ENCODE measurements at places on chromosomes 4 and X.

DNA sequence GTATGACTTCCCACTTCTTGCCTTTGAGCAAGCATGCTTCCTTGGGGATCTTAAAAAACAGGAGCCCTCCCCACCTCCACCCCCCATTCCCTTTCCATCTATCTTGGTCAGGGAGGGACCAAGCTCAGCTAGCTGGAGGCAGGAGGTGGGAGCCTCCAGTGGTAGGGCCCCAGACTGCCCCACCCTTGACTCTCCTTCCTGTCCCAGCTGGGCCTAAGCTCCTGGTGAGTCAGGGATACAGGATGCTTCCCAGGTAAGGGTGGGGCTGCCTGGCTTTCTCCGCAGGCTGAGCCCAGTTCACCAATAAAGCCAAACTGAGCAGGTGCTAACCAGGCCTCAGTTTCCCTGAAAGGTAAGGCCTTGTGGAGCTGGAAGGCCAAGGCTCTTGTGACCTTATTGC lies 15.2 kb downstream of the EFNB1 start:
- DNase-seq: no peak

DNA sequence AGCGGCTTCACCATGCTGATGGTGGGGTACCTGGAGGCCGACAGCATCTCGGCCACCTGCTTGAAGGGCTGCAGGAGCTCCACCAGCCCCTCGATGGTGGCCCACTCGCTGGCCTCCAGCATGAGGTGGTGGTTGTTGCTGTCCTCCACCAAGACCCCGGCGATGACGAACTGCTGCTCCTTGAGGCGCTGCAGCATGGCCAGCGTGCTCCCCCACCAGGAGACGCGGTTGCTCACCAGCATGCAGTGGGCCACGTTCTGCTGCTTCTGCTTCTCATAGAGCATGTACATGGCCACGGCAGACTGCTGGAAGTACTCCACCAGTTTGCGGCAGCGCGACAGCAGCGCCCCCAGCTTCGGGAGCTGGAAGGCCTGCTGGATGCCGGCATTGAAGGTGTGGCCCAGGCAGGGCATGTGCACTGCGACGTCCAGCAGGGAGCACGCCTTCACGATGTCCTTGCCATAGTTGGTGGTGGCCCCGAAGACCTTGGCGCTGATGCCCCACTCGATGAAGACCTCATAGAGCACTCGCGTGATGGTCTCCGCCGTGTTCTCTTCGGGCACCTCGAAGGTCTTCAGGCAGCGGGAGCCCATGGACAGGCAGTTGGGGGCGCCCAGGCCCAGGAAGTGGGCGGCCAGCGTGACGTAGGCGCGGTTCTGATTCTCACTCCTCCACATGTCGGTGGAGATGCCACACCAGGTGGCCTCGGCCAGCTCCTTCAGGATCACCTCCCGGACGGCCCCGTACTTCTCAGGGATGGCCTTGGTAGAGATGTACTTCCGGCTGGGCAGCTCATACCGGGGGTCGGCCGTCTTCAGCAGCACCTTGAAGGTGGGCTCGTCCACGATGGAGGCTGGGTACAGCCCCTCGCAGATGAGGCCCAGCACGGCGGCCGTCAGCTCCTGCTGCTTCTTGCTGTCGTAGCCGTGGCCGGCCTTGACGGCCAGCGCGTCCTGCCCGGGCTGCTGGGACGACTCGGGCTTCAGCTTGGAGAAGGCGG lies 11.0 kb downstream of the DHRSX start:
- DNase-seq: no peak

DNA sequence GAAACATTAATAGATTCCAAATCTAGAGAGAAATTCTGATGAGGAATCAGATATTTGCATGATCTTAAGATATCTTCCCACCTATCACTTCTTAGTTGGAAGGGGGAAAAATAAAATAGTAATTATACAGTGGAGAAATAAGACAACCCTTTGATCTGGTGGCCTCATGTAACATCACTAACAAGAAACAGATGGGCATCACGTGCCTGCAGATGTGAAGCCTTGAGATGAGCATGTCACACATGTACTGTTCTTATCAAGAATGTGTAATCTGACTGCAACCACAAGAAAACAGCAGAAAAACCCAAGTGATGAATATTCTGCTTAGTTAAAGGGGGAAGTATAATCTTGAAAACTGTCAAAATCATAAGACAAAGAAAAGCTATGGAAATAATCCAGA lies 31.4 kb upstream of the NKX6-1 start:
- DNase-seq: no peak

DNA sequence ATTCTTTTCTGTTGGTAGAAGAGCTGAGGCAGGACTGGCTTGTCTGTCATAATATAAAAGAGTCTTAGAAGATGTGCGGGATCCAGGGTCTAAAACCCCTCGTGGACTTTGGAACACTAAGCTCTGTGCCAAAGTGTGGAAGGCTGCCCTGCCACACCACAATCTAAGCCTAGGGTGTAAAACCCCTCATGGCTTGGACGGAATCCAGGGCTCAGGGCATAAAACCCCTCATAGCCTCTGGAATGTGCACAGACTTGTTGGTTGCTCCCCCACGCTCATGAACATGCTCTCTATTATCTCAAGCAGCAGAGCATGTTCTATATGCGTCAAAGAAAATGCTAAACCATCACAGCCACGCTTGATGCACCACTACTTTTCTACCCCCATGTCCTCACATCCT lies 483.6 kb downstream of the GABRG1 start:
- DNase-seq: no peak

GRCh38 chrX:105117621-105118020 lies 102.9 kb downstream of the TEX13A start:
- no peak for DNase-seq

GRCh38 chrX:34218063-34218462 lies 85.9 kb upstream of the FAM47A start:
- DNase-seq: no peak

- no peak for DNase-seq
These were observed 17.2 kb upstream of the HOPX start for GRCh38 chr4:56698329-56698728.

GRCh38 chr4:130147641-130148040 lies 1051.7 kb downstream of the C4orf33 start:
- no peak for DNase-seq

- DNase-seq: peak; percentile 71
These were observed 24.0 kb upstream of the MTHFD2L start for GRCh38 chr4:74133786-74134499.

- no peak for DNase-seq
These were observed 6.1 kb downstream of the SLAIN2 start for GRCh38 chr4:48347282-48347921.

DNA sequence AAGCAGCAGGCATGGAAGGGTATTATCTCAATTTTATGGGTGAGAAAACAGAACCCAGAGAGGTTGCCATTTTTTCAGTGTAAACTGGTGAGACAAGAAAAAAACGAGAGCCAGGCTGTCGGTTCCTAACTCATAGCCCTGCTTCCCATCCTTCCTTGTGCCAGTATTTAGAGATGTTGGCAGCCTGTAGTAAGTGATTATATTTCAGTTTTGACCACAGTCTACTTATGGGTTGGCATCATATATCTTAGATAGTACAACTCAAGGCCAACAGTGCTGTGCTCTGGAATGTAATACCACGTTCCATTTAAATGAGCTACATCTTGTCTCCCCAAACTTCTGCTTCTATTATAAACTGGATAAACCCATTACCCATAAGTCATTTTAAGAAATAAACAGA lies 40.8 kb downstream of the XK start:
- no peak for DNase-seq

DNA sequence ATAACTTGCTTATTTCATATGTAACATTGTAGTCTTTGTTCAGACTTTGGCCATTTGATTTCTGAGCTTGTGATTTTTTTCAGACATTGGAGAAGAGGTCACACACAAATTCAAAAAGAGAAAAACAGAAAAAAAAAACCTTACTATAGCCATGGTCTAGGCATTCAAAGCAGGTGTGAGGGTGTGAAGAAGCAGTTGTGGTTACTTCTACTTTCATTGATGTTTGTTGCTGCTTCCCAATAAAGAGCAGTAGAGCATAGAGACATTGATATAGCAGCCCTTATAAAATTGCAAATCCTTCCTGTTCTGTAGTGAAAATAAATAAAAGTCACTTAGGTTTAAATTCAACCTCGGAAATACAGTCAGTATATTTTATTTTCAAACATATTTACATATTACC lies 671.6 kb downstream of the GRXCR1 start:
- no peak for DNase-seq
